ENCODE measurements at places on chromosomes 7 and 10.

- no peak for DNase-seq
Measured at GRCh38 chr10:80283119-80283518, 6.3 kb downstream of the MAT1A start.

- no peak for DNase-seq
Measured at GRCh38 chr10:69048103-69048502, 39.8 kb upstream of the SRGN start.

- no peak for DNase-seq
Measured at GRCh38 chr10:20313665-20314064, 497.4 kb downstream of the PLXDC2 start.

DNA sequence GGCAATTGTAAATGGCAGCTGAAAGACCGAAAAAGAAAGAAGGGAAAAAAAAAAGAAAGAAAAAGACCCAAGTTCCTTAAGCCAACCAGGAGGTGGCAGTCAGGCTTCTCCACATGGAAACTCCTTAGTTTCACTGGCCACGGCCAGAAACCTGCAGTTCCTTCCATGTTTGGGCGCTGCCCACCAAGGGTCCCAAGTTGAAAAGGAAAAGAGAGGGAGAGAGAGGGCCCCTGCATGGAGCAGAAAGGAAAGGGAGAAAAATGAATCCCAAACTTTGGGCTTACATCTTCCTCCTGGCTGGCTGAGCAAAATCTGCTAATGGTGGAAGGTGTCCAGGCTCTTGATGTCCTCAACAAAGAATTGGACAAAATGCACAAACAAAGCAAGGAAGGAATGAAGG is 31.8 kb upstream of the ABCA13 start:
- no peak for DNase-seq

DNA sequence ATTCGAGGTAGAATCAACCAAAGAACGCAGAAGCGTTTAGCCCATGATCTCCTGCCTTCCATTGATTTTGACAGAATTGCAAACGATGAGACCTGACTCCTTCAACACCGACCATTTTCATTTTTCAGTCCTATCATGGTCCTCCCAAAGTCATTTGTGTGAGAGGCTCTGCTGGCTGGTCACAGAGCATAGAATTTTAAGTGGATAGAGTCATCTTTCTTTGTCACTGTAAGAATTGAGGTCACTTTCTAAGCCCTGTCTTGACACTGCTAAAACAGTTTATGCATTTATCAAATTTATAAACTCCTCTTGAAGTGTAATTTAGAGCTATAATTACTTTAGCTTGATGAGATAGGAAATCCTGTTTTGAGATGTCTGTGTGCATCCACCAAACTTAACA is 72.0 kb downstream of the UBE3C start:
- no peak for DNase-seq

GRCh38 chr7:47228386-47229014 is 353.4 kb downstream of the TNS3 start:
- no peak for DNase-seq

DNA sequence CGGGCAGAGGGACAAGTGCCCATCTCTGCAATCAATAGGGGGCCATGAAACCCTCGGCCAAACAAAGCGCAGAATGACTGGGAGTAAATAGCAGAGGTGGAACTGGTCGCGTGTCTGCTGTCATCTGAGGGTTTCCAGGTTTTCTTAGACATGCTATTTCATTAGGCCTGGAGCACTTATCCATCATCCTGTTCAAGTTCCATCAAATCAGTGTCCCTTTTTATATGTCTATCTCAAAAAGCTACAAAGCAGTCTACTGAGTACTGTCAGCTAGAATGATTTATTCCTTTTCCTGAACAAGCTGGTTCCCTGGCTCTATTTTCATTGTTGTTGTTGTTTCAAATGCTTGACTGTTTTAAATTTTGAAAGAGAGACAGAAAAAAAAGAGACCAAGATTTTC is 590.5 kb downstream of the PARD3 start:
- no peak for DNase-seq

DNA sequence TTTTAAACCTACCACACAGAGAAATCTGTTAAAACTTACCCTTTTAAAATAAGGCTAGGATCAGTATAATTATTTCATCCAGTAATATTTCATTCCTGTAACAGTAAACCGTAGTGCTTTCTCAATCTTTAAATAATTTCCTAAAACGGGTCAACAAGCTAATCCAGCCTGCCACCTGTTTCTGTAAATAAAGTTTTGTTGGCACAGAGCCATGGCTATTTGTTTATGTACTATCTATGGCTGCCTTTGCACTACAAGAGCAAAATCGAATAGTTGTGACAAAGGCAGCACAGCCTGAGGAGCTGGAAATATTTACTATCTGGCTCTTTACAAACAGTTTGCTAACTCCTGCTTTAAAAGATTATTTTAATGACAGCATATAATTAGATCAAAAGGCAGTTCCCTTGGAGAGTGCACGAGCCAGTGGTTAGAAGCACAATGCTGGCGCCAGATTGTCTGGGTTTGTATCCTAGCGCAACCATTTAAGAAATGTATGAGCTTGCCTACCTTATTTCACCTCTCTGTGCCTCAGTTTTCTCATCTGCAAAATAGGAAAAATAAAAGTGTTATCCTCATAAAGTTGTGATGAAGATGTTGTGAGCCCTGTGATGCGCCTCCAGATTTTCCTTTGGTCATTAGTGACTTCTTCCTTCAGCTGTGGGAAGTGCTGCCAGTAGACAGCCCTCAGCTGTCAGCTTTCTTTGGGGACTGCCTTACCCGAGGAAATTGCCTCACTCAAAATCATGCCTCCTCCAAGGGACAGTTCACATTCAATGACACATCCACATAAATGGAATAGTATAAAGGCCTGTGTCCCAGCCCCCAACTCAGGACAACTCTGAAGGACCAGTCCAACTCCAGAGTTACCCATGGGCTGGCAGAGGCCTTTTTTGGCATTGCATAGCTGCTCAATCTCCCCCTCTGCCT is 11.8 kb upstream of the MIOS start:
- DNase-seq = no peak

DNA sequence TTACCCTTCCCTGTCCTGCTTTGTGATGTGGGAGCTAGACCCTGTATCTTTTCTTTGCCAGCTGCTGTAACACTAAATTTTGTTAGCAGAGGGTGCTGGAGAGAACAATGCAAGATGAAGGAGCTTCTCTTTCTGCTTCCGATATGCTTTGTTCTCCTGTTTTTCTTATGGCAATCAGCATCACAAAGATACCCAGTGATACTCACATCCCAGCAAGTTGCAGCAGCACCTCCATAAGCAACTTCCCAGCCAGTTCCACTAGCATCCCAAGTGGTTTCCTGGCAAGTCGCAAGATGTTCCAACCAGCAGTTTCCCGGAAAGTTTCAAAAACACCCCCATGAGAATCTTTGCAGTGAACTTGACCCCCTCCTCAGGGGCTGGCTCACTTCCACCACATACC is 148.6 kb downstream of the IMMP2L start:
- DNase-seq = no peak

GRCh38 chr10:101226491-101227428 is 2.5 kb downstream of the LBX1 start:
- DNase-seq = peak; percentile 69

- no peak for DNase-seq
Measured at GRCh38 chr10:71267508-71268240, 51.4 kb upstream of the SLC29A3 start.

DNA sequence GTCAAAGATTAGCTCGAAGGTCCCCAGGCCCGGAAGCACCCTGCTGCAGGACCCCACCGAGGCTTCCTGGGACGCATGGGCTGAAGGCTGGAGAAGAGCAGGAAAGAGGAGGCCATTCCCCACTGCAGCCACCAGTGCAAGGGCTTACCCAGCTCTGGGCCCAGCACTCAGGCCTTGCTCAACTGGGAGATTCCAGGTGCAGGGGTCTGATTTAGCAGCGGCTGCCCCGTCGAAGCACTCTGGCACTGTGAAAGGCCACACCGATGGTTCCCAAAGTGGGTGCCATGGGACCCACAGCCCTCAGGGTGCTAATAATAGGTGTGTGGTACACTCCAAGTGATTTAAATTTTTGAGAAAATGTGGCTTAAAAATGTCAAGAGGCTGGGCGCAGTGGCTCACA is 130.9 kb downstream of the OAT start:
- DNase-seq = no peak

GRCh38 chr7:30445770-30446169 is 32.8 kb downstream of the NOD1 start:
- DNase-seq = peak; percentile 39

GRCh38 chr7:69827558-69827957 is 229.3 kb downstream of the AUTS2 start:
- DNase-seq = no peak

GRCh38 chr7:146889806-146890555 is 773.4 kb downstream of the CNTNAP2 start:
- DNase-seq = no peak

GRCh38 chr7:145478541-145478940 is 638.1 kb upstream of the CNTNAP2 start:
- DNase-seq = no peak

GRCh38 chr10:51382181-51382580 is 307.9 kb downstream of the PRKG1 start:
- DNase-seq = no peak

DNA sequence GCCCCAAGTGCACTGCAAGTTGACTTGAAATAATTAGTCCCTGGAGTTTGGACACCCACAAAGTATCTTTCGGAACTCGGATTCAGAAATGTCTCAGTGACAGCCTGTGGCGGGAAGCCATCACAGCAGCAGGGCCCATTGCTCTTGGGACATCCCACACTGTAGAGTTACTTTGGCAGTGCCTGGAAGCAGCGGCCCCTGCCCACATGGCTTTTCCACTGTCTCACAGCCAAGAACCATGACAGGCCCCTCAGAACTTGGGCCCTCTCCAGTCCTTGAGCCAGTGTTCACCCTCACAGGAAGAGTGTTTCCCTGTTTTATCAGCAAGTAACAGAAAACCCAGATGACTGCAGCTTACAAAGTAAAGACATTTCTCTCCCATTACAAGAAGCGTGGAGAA is 477.0 kb upstream of the GALNT17 start:
- DNase-seq = no peak

DNA sequence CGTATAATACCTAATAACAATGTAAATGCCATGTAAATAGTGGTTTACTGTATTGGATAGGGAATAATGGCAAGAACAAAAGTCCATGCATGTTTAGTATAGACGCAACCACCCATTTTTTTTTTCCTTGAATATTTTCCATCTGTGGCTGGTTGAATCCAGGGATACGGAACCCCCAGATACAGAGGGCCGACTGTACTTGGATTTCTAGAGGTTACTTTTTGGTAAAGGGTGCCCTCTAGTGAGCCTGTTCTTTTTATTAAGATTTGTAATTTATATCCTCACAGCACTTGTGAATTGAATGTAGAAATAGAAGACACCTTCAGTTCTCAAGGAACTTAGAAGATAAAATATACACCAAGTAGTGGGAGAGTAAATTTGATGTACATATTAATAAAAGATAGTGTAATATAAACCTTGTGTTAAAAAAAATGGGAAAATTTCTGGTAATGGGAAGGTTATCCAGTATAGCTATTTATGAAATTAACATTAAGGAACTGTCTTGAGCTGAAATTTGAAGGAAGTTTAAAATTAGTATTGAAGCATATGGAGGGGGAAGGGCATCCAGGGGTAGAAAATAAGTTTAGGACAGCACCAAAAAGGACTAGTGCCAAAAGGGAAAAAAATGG is 32.0 kb downstream of the EXOC6 start:
- peak; percentile 76 for DNase-seq

DNA sequence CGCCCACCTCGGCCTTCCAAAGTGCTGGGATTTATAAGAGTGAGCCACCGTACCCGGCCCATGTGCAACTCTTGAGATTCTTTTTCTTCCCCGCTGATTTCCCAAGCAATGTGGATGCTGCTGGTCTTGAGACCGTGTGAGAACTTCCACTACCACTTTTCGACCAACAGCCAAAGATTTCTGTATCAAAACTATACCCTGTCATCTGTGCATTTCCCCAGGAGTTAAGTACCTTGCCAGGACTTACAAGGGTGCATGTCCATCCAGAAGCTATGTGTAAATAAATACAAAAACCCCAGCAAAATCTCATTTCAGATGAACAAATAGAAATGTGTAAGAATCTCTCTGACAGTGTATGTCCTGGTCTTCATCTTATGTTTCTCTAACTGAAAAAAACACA is 9.9 kb upstream of the GALNT11 start:
- no peak for DNase-seq

GRCh38 chr10:50567384-50567783 is 56.4 kb downstream of the SGMS1 start:
- peak; percentile 23 for DNase-seq

- DNase-seq = no peak
Measured at GRCh38 chr7:130909881-130910672, 176.1 kb upstream of the KLF14 start.

GRCh38 chr7:106273009-106273668 is 11.6 kb downstream of the NAMPT start:
- no peak for DNase-seq

GRCh38 chr7:107150375-107151073 is 18.3 kb upstream of the HBP1 start:
- DNase-seq = peak; percentile 94

- no peak for DNase-seq
Measured at GRCh38 chr10:72134785-72135767, 46.7 kb upstream of the SPOCK2 start.

DNA sequence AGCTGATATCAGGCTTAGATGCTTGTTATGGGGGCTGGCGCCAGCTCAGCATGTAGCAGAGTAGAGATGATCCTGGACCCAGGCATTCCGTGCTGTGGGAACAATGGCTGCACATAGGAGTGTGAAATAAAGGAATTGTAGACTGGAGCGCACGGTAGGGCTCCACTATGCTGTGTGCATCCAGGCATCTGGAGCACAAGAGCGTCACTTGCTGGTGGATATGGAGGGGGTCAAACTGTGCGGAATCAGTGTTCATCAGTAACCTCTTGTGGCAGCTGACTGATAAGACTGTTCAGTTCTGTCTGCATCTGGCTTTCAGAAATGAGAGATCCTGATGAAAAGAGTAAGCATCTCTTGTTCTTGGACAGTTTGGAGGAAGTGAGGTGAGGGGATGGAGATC is 55.8 kb downstream of the ZNF503 start:
- peak; percentile 44 for DNase-seq

GRCh38 chr7:25770670-25771069 is 381.3 kb upstream of the NFE2L3 start:
- DNase-seq = no peak

DNA sequence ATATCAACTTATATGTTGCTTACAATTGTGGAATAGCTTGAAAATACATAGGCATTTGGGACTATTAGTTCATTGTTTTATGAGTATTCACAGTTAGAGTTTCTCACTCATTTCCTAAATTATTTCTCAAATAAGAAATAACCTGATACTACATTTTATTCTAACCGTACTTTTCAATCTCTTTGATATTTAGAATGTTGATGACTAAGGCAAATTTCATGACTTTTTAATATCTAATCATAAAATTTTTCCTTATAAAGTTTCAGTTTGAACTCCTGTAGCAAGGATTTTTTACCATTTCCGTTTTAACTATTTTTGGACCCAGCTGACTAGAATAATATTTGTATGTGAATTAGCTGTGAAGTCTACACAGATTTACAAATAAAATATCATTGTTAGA is 41.3 kb upstream of the GNAI1 start:
- no peak for DNase-seq

- DNase-seq = no peak
Measured at GRCh38 chr10:107585630-107586029, 421.1 kb upstream of the SORCS1 start.

- DNase-seq = no peak
Measured at GRCh38 chr10:117092386-117092785, 45.7 kb downstream of the VAX1 start.

Measured in eye (tissue), 1 donor.